ENCODE measurements at places on chromosomes 2 and 18. TPM values are rescaled to one million over a fixed set of nuclear protein-coding genes. Genes with fewer than 3 reads are reported as not detected.

CNOT9 gene
- total RNA-seq, result 60.5 TPM

NIFK gene
- total RNA-seq, result 102 TPM

CCDC141 gene
- 38.8 TPM for total RNA-seq

STPG4 gene
- total RNA-seq, result 1.0 TPM

ITGAV gene
- 2.6 TPM for total RNA-seq

CD207 gene
- not detected for total RNA-seq

TNFRSF11A gene
- 0.07 TPM for total RNA-seq

FIGN gene
- not detected for total RNA-seq

REG1B gene
- not detected for total RNA-seq

CRIM1 gene
- total RNA-seq, result 0.71 TPM

FOXD4L1 gene
- total RNA-seq, result 0.17 TPM

CHRND gene
- total RNA-seq, result not detected

LRATD1 gene
- not detected for total RNA-seq

RAB10 gene
- total RNA-seq, result 94.6 TPM

SCYGR6 gene
- not detected for total RNA-seq

SERPINB2 gene
- 0.33 TPM for total RNA-seq

MYO1B gene
- total RNA-seq, result 2.5 TPM

C1QL2 gene
- not detected for total RNA-seq

RNU2-63P gene
- total RNA-seq, result 9.7 TPM

PMAIP1 gene
- 69.9 TPM for total RNA-seq

CAPN14 gene
- total RNA-seq, result 3.3 TPM

RAB27B gene
- total RNA-seq, result 0.17 TPM

ASIC4 gene
- not detected for total RNA-seq

OTOF gene
- not detected for total RNA-seq

Measured in activated B cell treated with CpG ODN at 0.5 μM for 24 hours (primary cell).